RWPE1 (cell line): ENCODE measurements at places on chromosomes 16 and 17.

DNA sequence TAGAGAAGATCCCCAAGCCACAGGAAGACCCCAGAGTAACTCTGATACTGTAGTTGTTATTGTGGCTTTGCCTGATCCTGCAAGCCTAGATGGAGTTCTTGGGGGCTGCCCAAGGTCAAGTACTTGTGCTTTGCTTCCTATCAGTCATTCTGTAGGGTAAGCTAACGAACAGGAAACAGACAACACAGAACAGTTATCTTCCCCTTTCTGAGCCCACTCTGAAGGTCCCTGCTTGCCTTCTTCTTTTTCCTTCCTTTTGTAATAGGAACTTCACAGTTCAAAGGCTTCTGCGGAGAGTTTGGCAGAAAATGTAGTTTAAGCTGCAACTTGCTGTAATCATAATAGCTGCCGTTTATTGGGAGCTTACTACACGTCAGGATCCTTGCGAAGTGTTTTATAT, 494.1 kb upstream of the ERCC4 start:
- DNase-seq = no peak

GRCh38 chr16:3951861-3952736, 71.6 kb upstream of the CREBBP start:
- DNase-seq = no peak

GRCh38 chr16:19882646-19883045, 2.0 kb downstream of the GPRC5B start:
- no peak for DNase-seq

- DNase-seq = no peak
These were observed 4.1 kb upstream of the UBTF start for GRCh38 chr17:44223541-44224071.
